ENCODE measurements at places on chromosomes 16 and 17.

GRCh38 chr17:51153210-51154072 is at the start of gene NME1:
NME1 (plus strand) TSS chr17:51153559; CDS start chr17:51155655, 2,096 bp downstream.
- DNase-seq: peak; percentile 99

- no peak for DNase-seq
Measured at GRCh38 chr16:82699260-82699659, 72.5 kb downstream of the CDH13 start.

GRCh38 chr17:70368011-70368410 is 198.7 kb downstream of the KCNJ2 start:
- DNase-seq: no peak

DNA sequence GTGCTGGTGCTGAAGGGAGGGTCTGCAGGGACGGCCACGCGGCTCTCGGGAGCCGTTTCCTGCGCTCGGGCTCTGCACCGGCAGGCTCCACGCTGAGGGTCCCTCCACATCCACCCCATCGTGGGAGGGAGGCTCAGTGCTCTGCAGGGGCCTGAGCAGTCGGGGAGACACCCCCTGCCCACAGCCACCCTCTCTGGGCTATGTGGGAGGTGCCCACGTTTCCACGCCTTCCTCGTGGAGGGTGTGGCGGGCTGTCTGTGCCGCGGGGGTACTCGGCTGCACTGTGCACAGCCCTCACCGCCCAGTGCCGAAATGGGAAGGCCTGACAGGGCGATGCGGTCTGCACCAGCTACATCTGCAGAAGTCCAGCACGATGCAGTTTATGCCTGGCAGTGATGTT is 25.5 kb upstream of the ZNF750 start:
- DNase-seq: no peak

- DNase-seq: no peak
Measured at GRCh38 chr17:31724619-31725018, 134.4 kb downstream of the COPRS start.

- DNase-seq: no peak
Measured at GRCh38 chr17:62714016-62714777, 86.7 kb downstream of the MRC2 start.

DNA sequence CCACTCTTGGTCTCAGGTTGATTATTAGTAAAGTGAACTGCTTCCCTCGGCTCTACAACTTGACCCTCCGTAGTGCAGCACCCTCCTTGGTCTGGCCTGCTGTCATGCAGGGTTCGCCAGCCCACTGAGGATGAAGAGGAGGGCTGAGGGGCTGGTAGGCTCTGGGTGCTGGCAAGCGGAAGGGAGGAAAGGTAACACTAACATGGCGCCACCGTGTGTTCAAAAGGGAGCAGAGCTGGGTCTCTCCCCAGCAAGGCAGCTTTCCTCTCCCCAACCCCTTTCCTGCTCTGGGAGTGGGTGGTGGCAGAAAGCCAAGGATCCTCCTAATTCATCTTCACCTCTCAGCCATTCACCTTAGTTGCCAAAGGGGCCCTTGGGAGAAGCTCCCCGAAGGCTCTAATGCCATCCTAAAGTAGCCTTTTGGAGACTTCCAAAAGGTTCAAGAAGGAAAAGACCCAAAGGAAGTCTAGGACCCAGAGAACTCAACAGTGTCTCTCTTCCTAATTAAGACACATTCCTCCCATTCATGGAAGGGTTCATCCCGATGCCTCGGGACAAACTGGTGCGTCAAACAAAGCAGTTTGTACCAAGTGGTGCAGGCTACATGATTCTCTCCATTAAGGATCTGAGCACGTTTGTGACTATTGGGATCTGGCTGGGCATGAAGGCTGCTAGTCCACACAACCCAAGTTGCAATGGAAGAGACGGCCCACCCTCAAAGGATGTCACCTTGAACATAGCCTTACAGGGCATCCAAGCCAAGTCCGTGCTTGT is 90.8 kb upstream of the TOB1 start:
- DNase-seq: no peak

DNA sequence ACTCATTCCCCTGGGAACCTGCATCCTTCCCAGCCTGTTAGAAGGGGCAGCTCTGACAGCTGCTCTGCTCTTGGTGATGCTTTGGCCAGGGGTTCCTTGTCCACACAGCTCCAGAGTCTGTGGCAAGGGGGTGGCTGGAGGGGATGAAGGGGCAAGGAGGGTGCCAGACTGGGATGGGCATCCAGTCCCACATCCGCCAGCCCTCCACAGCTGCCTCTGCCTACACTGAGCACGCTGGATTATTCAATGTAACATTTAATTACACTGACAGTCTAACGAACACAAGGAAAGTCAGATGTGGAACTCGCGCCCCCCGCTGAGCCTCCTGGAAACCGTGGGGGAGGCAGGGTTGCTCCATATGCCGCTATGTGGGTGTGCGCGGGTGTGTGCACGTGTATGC is 101.1 kb downstream of the C16orf78 start:
- no peak for DNase-seq

- DNase-seq: no peak
Measured at GRCh38 chr16:4544473-4544872, 5.9 kb upstream of the CDIP1 start.

DNA sequence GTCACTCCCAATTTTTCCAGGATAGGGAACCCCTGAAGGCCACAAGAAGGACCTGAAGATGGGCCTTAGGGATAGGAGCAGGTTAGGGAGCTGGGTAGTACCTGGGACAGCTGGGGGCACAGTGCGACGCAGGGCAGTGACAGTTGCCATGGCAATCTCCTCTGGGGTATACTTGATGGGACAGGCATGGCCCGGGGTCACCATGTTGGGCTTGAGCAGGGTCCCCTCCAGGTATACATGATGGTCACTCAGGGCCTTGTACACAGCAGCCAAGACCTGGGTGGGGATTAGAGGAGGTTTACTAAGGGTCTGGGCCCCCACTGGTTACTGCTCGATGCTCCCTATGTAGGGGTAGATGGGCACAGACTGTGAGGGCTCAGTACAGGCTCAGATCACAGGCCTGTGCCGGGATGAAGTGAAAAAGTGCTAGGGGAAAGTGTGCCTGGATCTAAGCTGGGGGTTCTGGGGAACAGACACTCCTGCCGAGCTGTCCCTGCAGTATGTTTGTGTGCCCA is 2.7 kb downstream of the ALDOC start:
- DNase-seq: no peak

DNA sequence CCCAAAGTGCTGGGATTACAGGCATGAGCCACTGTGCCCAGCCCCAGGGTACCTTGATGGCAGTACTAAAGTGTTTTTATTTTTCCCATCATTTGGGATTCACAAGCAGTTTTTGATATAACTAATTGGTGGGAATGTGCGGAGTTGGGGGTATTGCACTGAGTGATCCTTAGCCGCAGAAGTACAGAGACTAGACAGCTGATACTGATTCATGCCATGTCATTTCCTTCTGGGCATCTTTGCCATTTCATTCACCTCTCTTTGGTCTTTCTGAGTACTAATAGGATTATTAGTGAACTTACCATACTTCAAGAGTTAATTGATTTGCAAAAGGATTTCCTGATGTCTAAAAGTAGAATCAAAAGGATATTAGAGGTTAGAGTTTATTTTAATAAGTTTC is 9.7 kb downstream of the NMT1 start:
- no peak for DNase-seq

DNA sequence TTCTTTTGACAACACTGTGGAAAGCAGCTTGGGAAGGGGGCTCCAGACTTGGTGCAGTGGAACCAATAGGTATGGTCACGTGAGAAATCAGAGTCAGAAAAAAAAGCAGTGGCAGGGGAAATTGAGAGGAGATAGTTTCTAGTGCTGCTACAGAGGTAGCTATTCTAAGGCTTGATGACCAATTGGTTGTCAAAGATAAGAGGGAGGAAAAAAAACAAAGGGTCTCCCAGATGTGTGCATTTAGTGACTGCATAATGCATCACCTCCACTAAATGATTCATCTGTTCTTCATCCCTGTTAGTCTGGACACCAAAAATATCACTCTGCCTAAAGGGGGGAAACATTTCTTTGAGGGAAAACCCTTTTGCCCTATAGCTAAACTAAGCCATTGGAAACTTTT is 56.5 kb downstream of the PIGL start:
- DNase-seq: no peak

GRCh38 chr17:48715496-48716399 is 6.6 kb downstream of the PRAC1 start:
- DNase-seq: no peak

DNA sequence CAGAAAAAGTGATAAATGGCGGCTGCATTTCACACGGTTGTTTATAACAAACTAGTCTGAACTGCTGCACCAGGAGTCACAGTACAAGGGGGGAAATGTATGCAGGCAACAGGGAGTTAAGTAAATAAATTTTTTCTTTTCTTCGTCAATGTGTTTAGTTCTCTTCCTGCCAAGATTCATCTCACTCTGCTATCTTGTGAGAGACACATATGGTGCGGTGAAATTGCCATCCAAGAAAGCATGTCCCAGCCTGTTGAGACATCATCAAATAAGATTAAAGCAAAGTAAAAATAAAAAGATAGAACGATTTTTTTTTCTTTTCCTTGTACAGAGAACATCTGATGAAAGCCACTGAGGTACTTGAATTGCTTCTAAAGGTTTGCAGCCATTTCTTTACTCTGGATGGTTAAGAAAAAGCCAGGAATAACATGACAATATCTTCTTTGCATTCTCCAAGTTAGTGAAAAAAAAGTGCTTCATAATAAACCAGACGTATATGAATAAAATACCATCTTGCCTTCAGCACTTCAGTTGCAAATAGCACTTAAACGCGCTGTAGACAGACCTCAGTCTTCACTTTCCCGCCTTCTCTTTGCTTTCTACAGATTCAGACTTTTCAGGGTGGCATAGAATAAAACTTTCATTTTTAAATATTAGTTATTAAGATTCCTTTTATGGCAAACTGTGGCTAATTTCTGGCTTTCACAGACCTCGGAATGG is 506.2 kb upstream of the ZFHX3 start:
- DNase-seq: no peak

- DNase-seq: no peak
Measured at GRCh38 chr16:23398987-23399805, 53.8 kb downstream of the COG7 start.

GRCh38 chr17:50585891-50586290 is 25.4 kb downstream of the CACNA1G start:
- no peak for DNase-seq

DNA sequence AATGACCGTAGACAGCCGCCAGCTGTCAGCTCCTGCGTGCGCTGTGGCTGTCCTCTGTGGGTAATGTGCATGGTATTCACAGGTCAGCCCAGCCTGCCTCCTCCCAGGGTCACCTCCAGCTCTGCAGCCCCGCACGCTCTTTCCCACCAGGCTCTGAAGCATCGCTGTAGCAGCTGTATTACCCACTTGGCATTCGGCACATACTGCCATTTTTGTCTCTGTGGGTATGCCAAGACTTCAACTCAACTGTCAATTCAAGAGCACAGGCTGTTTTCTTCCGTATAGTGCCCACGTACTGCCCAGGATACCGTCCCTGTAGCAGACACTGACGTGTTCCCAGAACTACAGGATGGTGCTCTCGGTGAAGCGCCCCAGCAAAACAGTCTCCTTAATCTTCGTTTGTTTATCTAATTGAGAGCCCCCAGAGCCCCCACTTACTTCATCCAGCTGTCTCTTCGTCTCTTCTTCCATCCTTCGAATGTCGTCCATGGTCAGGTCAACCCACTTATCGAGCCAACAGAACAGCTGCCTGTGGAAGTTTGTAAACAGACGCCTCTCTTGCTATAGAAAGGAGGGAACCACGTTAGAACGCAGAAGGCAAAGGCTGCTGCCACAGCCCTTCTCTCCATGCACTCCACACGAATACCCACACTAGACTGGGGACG is 17.4 kb upstream of the INPP5K start:
- DNase-seq: no peak

DNA sequence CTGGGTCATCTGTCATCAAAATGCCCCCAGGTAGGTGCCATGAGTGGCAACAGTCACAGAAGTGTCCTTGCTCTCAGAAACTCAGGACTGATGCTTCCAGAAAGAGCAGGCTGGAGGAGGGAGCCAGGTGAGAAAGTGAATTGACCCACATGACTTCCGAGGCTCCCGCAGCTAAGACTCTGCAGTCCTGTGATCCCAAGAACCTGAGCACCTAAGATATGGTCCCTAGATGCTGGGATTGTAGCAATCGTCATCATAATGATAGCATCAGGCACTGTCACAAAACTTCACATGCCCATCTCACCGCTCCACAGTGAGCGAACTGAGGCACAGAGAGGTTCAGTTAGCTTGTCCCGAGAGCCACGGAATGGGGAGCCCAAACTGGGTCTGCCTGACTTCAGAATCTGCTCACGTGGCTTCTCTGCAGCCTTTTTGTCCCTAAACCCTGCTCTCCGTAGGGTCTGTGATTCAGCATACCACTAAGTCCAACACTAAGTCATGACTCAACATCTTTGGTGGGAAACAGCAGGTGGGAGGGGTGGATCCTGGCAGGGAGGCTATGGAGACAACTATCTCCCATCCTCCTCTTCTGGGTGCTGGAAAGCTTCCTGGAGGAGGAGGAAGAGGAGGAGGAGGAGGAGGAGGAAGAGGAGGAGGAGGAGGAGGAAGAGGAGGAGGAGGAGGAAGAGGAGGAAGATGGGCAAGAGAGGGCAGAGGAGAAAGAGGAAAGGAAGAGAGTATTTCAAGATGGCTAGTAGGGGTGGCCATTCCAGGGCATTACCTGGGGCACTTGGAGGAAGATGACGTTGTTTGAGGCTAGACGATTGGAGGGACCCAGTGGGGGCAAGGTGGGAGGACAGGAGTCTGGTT is 55.5 kb upstream of the DLX4 start:
- DNase-seq: no peak

DNA sequence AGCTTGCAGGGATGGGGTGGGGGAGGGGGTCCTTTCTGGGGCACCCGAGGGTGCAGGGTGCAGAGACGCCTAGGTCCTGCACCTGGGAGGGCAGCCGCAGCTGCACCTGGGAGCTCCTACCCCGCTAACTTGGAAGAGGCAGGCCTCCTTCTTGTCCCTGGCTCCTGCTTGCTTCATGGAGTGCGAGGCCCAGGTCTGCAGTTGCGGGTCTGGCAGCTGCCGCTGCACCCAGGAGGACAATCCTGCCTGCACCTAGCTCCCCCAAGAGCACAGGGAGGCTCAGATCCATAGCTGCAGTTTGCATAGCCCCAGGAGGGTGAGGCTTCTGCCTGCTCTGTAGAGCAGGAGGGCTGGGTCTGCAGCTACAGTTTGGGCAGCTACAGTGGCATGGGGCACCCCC is 26.6 kb downstream of the GNGT2 start:
- DNase-seq: no peak

DNA sequence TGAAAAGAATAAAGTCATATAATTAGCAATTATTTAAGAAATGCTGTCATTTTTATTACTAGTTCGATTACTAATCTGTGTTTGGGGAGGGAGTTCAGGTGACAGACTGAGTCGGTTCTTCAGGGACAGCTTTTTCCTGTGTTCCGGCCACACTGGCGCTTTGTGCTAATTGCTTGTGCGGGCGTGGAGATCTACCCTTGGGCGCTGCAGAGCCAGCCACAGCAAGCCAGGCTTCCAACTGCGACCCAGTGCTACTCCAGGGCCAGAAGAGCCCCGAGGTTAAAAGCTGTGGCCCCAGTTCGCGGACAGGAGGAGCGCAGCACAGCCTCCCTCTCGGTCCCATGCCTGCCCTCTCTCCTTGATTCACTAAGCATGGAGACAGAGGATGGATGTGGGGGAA is 6.5 kb upstream of the OR2C1 start:
- DNase-seq: no peak
